ENCODE measurements at places on chromosomes 5 and 9. TPM values are rescaled to one million over a fixed set of nuclear protein-coding genes. Genes with fewer than 3 reads are reported as not detected.

DNA sequence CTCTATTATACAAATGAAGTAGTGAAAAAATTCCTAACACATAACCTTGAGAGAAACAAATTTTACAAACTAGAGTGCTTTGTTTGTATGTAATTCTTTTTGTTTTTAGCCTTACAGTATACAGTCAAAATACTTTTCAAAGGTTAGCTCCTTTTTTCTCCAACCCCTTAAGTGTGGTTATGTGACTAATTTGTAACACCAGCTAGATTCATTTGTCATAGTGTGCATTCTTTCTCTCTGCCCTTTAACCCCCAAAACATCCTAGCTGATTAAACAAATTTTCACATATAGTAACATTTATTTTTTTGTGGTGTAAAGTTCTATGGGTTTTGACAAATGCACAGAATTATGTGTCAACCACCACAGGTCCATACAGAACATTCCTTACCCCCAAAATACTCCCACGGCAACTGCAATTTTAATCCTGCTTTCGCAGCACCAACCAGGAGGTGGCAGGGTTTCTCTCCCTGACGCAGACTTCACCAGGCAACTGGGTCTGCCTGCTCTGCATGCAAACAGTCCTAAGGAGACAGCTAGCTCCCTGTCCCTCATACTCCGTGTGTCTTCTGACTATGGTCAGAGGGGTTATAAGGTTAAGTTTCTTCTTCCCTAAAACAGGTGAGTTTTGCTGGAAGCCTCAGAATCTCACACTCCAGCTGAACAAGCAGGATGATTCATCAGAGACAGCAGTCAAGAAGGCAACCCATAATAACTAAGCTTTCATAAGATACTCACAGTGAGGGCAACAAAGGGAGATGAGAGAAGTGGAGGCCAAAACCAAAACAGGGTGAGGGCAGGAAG lies 44.5 kb upstream of the NR5A1 start:
- H3K27ac ChIP-seq = no peak overlapping the region
- H3K36me3 ChIP-seq = no peaks in the 10 kb centered on the region
- peaks cover 2% of the 10 kb centered on the region for H3K4me1 ChIP-seq
- no peak for DNase-seq
- no peak overlapping the region for H3K4me3 ChIP-seq

DNA sequence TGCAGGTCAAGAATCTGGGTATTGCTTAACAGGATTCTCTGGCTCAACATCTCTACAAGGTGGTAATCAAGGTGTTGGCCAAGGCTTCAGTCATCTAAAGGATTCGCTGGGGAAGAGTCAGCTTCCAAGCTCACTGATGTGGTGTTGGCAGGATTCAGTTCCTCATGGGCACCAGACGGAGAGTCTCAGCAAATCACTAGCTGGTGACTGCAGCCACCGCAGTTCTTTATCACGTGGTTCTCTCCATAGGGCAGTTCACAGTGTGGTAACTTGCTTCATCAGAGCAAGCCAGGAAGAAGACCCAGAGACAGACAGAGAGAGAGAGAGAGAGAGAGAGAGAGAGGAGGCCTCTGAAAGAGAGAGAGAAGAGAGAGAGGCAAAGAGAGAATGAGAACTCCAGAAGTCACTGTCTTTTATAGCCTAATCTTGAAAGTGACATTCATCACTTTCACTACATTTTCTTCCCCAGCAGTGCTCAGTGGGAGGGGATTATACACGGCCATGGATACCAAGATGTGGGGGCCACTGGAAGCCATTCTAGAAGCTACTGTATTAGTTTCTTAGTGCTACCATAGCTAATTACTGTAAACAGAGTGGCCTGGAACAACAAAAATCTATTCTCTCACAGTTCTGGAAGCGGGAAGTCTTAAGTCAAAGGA lies 109.2 kb upstream of the SMIM23 start:
- no peak overlapping the region for H3K4me3 ChIP-seq
- H3K4me1 ChIP-seq = no peaks in the 10 kb centered on the region
- no peak overlapping the region for H3K27ac ChIP-seq

GRCh38 chr5:144249755-144250464 lies 79.2 kb downstream of the KCTD16 start:
- no peaks in the 10 kb centered on the region for H3K4me1 ChIP-seq
- H3K27me3 ChIP-seq = peaks cover 35% of the 10 kb centered on the region
- H3K27ac ChIP-seq = no peak overlapping the region
- no peaks in the 10 kb centered on the region for H3K36me3 ChIP-seq
- H3K4me3 ChIP-seq = no peak overlapping the region

The POLR3G gene
- 0.21 TPM for total RNA-seq

DNA sequence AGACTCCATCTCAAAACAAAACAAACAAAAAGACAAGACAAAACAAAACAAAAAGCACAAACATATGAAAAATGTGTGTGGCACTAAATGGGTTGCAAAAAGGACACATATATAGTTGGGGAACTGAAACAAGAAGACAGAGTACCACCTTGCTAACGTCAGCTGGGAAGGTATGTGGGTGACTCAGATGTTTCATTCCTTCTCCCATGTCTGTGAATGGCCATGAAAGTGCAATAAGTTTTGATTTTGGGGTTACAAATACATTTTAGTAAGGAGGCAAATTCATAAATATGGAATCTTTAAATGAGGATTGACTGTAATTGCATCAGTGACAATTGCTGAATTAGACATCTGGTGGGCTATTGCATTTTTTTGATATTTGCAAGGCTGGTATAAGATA lies 81.6 kb upstream of the KLF4 start:
- H3K4me3 ChIP-seq = no peak overlapping the region
- H3K27me3 ChIP-seq = no peaks in the 10 kb centered on the region
- DNase-seq = no peak
- H3K36me3 ChIP-seq = no peaks in the 10 kb centered on the region

Data from T-helper 17 cell (primary cell).